Activated CD4-positive, CD25-positive, alpha-beta regulatory T cell treated with anti-CD3 and anti-CD28 coated beads, Interleukin-2, amount 50 U/mL, for 16 hours (primary cell): ENCODE measurements at places on chromosomes 6 and 20.

DNA sequence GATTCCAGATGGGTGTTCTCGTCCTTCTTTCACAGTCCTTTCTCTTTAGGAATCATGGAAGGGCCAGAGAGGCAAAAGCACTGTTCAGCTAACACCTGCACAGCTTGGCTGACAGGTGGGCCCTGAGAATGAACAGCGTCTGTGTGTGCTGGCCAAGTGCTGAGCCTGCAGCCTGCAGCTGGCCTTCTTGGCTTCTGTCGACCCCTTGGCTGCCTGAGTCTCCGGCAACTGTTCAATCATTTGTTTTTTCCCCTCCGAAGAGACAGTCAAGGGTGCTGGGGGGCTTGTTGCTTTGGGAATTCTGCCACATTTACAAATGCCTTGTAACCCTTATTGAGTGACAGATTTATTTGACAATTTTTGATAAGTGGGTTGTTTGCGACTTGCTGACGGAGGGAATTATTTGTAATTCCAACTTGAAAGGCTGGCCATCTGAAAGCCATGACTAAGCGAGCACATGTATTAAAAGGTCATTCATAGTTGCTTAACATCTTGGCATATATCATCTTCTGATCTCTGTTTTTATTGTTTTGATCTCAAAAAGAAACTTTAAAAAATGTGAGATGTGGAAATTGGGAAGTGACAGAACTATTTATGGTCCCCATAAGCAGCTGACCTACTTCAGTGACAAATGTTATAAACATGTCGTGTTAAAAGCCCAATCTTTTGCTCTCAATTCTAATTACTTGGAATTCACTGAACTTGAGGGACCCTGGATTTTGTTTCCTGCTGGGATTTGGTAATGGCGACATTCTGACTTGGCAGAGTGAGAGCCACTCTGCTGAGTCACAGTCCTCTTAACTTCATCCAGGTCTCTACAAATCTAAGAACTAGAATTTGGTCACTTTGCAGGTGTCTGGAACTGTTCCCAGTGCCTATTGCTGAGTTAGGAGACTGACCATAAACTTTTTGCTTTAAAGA, 41.9 kb upstream of the FERMT1 start:
- DNase-seq, result no peak

GRCh38 chr6:35449287-35449881, 2.8 kb upstream of the FANCE start:
- DNase-seq, result no peak

DNA sequence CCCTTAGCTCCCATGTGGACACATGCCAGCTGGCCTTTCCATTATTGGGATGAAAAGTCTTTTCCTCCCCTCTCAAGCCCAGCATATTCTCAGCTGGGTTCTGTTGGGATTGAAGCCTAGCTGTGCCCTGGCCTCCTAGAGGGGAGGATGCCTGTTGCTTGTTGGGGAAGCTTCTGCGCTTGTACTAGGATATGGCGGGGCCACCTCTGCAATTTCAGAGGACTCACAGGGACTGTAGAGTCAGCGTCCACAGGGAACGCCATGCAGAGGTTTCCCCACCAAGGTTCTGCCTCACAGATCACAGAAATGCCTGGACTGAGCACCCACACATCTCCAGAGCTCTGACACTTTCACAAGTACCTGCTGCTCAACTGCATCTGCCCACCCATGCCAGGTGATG, 288.7 kb upstream of the FOXQ1 start:
- no peak for DNase-seq

GRCh38 chr6:71346334-71346694, 57.7 kb downstream of the OGFRL1 start:
- DNase-seq, result no peak

DNA sequence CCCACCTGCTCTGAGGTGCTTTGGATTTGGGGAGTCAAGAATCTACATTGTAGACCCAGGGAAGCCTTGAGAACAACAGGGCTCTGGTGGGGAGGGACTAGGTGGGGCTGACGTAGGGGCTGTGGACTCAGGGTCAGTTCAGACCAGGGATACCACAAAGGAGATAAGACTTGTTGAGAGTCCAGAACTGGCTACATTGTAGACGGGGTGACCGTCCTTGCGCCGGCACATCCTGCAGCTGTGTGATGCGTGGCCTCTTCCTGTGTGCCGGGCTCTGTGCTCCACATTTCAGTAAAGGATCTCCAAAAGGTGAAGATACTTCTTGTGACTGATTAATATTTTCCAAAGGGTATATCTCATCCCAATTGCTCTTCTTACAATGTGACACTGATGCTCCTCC, 9.8 kb upstream of the TLDC2 start:
- DNase-seq, result no peak

GRCh38 chr6:9408402-9409117, 973.2 kb upstream of the SLC35B3 start:
- no peak for DNase-seq

GRCh38 chr20:38238829-38239228, 21.7 kb downstream of the KIAA1755 start:
- DNase-seq, result no peak

DNA sequence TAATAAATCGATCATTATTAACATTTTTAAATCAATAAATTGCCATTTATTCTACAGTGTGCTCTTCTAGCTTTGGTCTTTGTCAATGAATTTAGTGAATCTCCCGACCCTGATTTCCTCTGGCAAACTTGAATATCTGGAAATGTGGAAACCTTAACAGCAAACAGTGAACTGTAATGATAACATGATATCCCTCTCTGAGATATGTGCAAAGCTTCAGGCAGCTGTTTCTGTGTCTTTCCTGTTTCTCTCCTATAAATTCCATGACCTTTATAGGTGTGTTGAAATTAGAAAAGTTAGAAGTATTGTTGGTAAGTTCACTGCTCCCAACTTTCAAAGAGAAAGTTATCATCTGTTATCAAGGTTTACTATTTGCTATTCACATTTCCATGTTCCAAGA, 218.8 kb upstream of the RNF217 start:
- DNase-seq, result no peak

- no peak for DNase-seq
These were observed 557.5 kb downstream of the CD83 start for GRCh38 chr6:14674867-14675648.

DNA sequence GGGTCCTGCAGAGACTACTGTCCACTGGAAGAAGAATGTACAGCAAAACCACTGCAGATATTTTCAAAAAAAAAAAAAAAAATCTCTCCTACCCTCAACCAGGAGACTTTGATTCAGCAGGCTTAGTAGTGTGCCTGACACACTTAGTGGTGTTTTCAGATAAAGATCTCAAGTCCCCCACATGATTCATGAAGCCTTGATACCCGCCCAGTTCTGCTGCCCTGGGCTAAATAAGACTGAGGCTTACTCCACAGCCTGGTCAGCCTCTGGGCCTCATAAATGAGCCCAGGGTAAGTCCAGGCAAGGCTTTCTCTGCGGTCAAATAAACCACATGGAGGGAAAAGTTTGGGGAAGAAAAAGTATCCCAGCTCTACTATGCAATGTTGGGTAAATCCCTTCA, 222.1 kb upstream of the ARID1B start:
- DNase-seq, result no peak

DNA sequence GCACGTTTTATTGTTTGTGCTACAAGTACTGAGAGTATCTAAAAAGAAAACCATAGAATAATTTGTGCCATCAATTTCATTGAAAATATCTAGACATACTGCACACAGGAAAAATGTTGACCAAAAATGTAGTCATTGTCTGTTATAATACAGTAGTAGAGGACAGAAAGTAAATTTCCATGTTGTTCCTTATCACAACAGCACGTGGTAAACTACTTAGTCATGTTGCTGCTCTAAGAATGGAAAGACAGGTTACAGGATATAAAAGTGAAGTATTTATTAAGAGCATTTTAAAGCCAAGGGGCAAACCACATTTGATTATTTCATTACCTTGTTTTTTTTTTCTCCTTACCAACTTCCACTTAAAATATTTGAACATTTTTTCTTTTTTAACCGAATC, 89.0 kb upstream of the CEP85L start:
- no peak for DNase-seq

- peak; percentile 31 for DNase-seq
These were observed 7.5 kb upstream of the GGTLC1 start for GRCh38 chr20:23995905-23996666.

- no peak for DNase-seq
These were observed 60.8 kb upstream of the HBS1L start for GRCh38 chr6:135115411-135115810.

GRCh38 chr6:54718541-54719023, 128.0 kb upstream of the FAM83B start:
- DNase-seq, result no peak

- no peak for DNase-seq
These were observed 170.1 kb downstream of the CLIC5 start for GRCh38 chr6:45845567-45845966.

DNA sequence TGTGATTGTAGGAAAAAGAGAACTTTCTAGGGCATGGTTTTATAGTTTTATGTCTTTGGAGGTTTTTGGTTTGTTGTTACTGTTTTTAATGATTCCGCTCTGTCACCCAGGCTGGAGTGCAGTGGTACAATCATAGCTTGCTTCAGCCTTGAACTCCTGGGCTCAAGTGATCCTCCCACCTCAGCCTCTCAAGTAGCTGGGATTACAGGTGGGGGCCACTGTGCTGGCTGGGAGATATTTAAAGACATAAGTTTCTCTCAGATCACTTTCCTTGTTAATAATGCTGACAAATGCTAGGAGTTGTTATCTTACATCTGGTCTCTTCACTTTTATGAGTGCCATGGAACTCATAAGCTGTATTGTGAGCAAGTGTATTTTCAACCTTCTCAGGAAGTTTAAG, 116.3 kb downstream of the SCAF8 start:
- no peak for DNase-seq

GRCh38 chr20:47334022-47334551, 22.4 kb downstream of the ZMYND8 start:
- DNase-seq, result no peak

DNA sequence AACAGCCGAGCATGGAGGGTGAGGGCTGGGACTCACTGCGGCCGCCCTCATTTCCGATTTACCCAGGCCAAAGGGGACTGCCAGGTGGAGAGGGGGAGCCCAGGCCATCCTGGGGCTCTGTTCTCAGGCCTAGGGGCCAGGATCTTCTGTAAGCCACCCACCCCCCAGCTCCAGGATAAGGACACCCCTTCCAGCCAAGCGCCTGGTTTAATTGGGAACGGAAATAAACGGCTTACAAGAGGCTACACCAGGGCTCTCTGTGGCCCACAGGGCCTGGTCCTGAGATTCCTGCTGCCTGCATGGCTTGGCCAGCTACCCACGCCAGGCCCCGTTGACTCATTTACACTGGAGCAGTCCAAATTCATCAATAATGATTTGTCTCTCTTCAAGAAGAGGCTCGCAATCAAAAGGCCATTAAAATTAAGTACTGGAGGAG, 68.1 kb upstream of the TOP1 start:
- DNase-seq, result no peak

- DNase-seq, result no peak
These were observed 176.9 kb downstream of the MTFR2 start for GRCh38 chr6:136073216-136073615.

GRCh38 chr20:32912688-32913087, 54.0 kb downstream of the EFCAB8 start:
- DNase-seq, result no peak

GRCh38 chr6:165889636-165890403, 226.8 kb upstream of the PDE10A start:
- no peak for DNase-seq

DNA sequence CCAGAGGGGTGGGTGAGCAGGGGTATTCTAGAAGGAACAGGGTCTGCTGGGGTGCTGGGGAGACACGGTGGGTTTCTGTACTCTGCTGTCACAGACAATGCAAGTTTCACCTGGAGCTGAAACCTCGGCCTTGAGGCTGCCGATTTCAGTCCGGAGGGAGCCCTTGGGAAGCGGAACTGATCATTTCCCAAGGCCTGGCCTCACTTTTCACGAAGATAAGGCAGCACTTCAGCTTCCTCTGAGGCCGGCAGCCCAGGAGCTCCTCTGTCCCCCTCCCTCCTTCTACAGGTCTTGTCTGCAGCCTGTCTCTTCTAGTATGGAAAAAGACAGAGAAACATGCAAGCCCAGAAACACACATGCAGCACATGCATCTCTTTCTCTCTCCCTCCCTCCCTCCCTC, 242.1 kb downstream of the CDC5L start:
- DNase-seq, result no peak

GRCh38 chr20:32534661-32535240, 50.4 kb downstream of the NOL4L start:
- DNase-seq, result no peak

GRCh38 chr6:118596774-118597320, 48.8 kb downstream of the PLN start:
- no peak for DNase-seq

DNA sequence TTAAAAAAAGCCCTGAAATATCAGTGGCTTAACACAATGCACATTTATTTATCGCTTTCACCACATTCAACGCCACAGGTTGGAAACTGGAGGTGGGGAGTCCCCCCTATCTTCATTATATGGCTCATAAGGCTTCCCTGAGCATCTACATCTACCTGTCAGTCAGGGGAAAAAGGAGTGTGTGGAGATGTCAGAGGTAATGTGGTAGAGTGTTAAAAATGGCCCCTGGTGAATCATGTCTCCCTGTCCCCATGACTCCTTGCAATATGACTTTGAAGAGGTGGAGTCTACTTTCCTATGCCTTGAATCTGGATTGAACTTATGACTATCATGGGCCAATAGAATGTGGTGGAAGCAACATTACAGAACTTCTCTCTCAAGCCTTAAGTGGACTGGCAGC, 65.5 kb upstream of the BTBD3 start:
- no peak for DNase-seq

DNA sequence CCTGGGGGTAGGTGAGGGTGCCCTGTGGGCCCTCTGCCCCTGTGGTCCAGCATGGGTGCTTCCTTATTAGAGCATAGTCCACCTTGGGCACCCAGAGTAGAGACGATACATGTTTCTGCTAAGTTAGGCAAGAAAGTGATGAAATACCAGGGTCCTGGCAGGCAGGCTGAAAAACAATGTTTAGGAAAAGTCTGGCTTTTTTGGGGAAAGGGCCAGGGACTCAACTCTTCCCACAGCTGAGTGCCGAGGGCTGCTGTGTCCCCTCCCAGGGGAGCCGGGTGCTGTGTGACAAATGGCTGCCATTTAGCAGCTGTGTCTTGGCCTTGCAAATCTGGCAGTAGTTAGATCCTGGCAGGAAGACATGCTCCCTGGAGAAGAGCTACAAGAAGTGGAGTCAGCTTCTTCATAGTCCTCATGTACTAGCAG, 61.5 kb downstream of the RREB1 start:
- no peak for DNase-seq

- DNase-seq, result no peak
These were observed 4.6 kb downstream of the HLA-DPB1 start for GRCh38 chr6:33080127-33081089.
